ENCODE measurements at places on chromosomes 13 and 19. TPM values are rescaled to one million over a fixed set of nuclear protein-coding genes. Genes with fewer than 3 reads are reported as not detected.

The KASH5 gene
- not detected for total RNA-seq

The GAPDHS gene
- not detected for total RNA-seq

The ELAVL3 gene
- total RNA-seq: 0.09 TPM

The ZNF431 gene
- 4.5 TPM for total RNA-seq

The MBD3L3 gene
- total RNA-seq: not detected

The KCNC3 gene
- total RNA-seq: 1.4 TPM

The CRX gene
- total RNA-seq: not detected

The GNG7 gene
- 0.06 TPM for total RNA-seq

The SERPINE3 gene
- total RNA-seq: not detected

The TNFSF9 gene
- total RNA-seq: 2.9 TPM

The ERICH4 gene
- total RNA-seq: not detected

The TMEM86B gene
- total RNA-seq: 3.1 TPM

The LRRC63 gene
- total RNA-seq: not detected

The LGALS14 gene
- total RNA-seq: not detected

The SPPL2B gene
- total RNA-seq: 20.8 TPM

The TMEM147 gene
- total RNA-seq: 446 TPM

The PROZ gene
- not detected for total RNA-seq

The MIA gene
- not detected for total RNA-seq

The IFNL1 gene
- total RNA-seq: not detected

The MYPOP gene
- total RNA-seq: 10.5 TPM

The PTPRH gene
- 6.0 TPM for total RNA-seq

The SGTA gene
- 69.8 TPM for total RNA-seq

The FSD1 gene
- 7.4 TPM for total RNA-seq

The RASGRP4 gene
- not detected for total RNA-seq

The SIGLEC12 gene
- not detected for total RNA-seq

The KLK1 gene
- 0.20 TPM for total RNA-seq

The MIR17HG gene
- total RNA-seq: 0.61 TPM

The KIR3DL1 gene
- not detected for total RNA-seq

The PSPN gene
- 0.67 TPM for total RNA-seq

The CEACAM7 gene
- 0.14 TPM for total RNA-seq

The SYT3 gene
- 0.46 TPM for total RNA-seq

The IRGC gene
- total RNA-seq: not detected

The ZNF566 gene
- total RNA-seq: 8.8 TPM

The FGF9 gene
- not detected for total RNA-seq

The SGCG gene
- total RNA-seq: not detected

The PAN3 gene
- 8.1 TPM for total RNA-seq

The PEAK3 gene
- 0.08 TPM for total RNA-seq

The CGB2 gene
- not detected for total RNA-seq

The RGL3 gene
- total RNA-seq: 3.0 TPM

The SLITRK5 gene
- 0.58 TPM for total RNA-seq

The NUFIP1 gene
- total RNA-seq: 6.9 TPM

The ZNF561 gene
- 9.1 TPM for total RNA-seq

The KLK5 gene
- not detected for total RNA-seq

The RUBCNL gene
- 0.12 TPM for total RNA-seq

The ZNF284 gene
- 0.49 TPM for total RNA-seq

The ZNF296 gene
- total RNA-seq: 14.8 TPM

The CEACAM8 gene
- total RNA-seq: not detected

The PRR22 gene
- total RNA-seq: 1.7 TPM

The C19orf33 gene
- total RNA-seq: 786 TPM

The OR7A17 gene
- not detected for total RNA-seq

The ABHD8 gene
- total RNA-seq: 2.8 TPM

The KRTDAP gene
- not detected for total RNA-seq

The KLK4 gene
- not detected for total RNA-seq

The FOXO1 gene
- total RNA-seq: 8.4 TPM

The TEX29 gene
- not detected for total RNA-seq

The ETV2 gene
- 2.5 TPM for total RNA-seq

The ZNF415 gene
- total RNA-seq: not detected

The PGLYRP2 gene
- not detected for total RNA-seq

The PSG5 gene
- total RNA-seq: 0.35 TPM

Measured in A549 treated with Mapracorat at 1 μM for 4 hours (cell line).